ENCODE measurements at places on chromosomes 2 and 18. TPM values are rescaled to one million over a fixed set of nuclear protein-coding genes. Genes with fewer than 3 reads are reported as not detected.

Gene CENPA
- polyA plus RNA-seq, result not detected

Gene RIT2
- not detected for polyA plus RNA-seq

GRCh38 chr2:121764681-121765228, 9.3 kb downstream of the TSN start:
- DNase-seq, result no peak

DNA sequence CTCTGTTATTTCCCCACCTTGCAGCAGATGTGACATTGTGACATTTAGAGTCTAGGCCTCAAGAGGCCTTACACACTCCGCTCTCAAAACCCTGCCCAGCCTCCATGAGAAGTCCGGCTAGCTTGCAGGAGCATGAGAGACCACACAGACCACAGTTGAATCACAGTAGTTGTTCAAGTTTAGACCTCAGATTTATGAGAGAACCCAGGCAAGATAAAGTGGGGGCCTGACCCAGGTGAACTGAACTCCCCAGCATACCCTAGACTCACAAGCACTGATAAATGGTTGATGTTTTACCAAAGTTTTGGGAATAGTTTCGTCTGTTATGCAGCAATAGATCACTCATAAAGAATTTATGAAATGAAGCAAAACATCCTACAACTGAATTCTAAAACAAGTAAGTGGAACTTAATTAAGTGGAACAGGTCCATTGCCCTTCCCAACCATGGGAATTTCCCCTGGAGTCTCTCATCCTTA, 4.7 kb upstream of the STAT1 start:
- DNase-seq, result no peak

DNA sequence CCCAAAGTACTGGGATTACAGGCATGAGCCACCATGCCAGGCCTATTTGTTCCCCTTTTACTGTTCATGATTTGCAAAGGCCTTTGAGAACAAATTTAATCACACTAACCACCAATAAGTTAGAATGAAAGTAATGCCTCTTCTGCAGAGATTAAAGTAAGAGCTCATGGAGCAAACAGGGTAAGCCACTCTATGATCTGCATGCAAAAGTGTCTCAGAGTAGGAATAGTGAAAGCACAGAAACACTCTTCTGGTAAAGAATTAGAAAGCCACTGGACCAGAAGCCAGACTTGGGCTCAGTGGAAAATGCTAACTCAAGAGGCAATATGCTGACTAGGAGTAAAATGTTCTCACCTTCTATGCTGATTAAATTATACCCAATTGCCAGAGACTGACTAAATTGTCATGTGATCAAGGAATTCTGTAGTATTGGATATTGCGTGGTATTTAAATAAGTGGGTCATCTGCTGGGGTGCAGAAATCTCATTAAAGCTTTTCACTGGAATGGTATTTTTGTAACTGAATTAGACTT, 235.3 kb upstream of the ERBB4 start:
- no peak for DNase-seq

- no peak for DNase-seq
Observed at GRCh38 chr18:8799001-8799400, 93.6 kb downstream of the MTCL1 start.

DNA sequence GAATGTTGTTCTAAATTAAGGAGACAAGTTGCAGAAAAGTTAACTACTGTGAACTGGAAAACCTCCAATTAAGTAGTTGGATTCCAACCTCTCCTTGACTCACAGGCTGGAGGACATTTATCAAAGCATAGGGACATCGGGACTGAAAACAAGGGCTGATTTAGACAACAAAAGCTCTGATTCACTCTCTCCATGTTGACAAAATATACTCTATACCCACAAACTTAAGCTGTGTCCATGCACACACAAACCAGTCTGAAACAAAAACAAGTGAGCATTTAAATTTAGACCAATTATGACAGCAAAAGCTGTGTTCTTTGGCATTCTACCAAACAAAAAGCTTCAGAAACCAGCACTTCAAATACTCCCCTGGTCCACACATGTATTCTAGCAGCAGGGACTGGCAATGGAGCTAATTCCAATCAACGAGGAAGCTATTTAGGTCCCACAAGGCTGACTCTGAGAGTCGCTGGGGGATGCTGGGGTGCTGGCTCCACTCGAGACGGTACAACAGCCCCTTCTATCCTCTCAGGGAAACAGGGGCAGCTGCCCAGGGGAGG, 71.4 kb downstream of the NXPH2 start:
- DNase-seq, result no peak

DNA sequence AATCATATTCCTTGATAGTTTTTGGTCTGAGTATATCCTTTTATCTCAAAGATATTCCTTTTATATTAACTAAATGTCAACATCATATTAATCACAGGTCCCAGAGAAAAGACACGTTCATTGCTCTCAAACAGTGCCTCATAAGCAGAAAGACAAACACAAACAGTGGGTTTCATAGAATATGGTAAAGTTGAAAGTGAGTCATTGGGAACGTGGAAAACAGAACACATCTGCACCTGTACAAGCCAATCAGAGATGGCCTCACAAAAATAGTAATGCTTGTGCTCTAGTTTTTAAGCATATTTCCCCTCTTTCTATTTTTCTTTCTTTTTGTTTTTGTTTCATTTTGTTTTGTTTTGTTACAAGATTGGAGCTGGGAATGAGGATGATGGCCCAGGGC, 328.4 kb upstream of the MAP2 start:
- DNase-seq, result no peak

Gene CTLA4
- polyA plus RNA-seq, result 2.5 TPM

DNA sequence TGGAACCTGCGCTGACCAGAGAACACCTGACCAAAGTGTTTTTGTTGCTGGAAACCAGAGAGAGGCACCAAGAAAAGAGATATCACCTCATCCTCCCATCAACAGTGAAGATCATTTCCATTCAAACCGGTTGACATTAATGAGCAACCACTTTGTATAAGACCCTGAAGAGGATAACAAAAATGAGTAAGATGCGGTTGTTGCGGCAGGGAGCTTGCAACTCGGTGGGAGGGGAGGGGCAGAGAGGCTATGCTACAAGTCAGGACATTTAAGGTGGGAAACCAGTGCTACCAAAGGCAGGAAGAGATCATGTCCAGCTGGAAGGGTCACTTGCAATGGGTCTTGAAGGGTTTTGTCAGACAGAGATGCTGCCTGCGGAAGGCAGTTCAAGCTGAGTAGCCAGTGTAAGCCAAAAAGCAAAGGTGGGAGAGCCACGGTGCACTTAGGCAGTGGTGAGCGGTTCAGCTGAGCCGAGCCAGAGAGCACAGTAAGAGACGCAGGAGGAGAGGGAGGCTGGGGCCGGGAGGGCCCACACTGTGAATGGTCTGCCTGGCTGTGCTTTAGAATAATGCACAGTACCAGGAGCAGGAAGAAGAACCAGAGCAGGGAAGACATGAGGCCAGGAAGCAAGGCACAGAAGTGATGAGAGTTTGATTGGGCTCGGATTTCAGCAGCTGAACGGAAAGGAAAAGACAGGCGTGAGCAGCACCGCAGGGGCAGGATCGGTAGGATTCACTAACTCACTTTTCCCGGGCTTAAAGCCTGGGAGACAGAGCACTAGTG, 24.4 kb upstream of the DTNB start:
- DNase-seq, result no peak

Gene SATB2
- not detected for polyA plus RNA-seq

Gene SRD5A2
- not detected for polyA plus RNA-seq

DNA sequence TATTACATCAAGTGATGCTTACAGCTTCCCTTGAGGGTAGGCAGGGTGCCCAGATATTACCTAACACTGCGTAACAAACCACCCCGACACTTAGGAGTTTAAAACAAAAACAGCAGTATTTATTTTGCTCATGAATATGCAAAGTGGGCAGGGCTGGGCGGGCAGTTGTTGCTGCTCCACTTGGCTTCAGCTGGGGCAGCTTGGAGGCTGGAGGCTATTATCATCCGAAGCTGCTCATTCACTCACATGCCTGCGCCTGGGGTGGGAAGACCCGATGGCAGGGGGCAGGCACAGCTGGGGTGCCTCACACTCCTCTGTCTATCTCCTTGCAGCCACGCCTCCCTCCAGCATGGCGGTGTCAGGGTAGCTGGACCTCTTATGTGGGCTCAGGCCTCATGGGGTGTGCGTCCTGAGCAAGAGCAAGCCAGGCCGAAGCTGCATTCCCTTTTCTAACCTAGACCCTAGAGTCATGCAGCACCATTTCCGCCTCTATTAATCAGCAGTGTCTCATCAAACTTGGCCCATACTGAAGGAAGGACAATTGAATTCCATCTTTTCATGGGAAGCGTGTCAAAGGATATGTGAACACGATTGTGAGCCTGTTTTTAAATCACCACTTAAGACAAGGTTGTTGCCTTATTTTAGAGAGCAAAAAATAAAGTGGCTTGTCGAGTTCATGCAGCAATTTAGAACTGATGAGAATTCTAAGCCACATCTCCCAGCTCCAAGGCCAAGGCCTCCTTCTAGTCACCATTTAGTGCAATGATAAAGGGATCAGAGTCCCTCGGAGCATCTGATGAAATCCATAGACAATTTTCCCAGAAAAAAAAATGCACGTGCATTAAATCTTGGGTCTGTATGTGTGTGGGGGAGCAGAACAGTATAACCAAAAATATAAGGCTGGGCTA, 54.9 kb downstream of the SDC1 start:
- no peak for DNase-seq

DNA sequence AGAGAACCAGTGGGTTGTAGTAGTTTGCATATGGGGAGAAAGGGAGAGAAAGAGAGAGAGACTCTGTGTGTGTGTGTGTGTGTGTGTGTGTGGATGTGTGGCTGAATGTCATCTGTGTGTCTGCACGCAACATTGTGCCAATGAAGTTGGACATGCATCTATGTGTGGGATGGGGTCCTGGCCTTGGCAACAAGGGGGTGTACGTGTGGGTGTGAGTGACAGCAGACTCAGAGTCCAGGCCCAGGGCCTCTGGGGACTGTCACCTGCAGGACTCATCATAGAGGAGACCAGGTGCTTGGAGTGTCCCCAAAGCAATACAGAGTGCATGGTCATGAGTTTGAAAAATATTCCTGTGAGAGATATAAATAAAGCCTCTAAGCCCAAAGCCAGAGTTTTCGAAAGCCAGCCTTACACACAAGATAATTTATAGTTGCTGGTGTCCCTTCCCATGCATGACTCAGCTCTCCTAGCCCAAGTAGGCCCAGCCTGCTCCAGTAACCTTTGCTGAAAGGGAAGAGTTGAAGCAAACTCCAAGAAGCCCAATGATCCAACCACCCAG, 59.9 kb downstream of the TNP1 start:
- no peak for DNase-seq

GRCh38 chr2:169734169-169734847, 676 bp downstream of the KLHL23 start:
- peak; percentile 1 for DNase-seq

Gene DES
- polyA plus RNA-seq, result not detected

- no peak for DNase-seq
Observed at GRCh38 chr2:215740071-215740470, 273.3 kb downstream of the MREG start.

DNA sequence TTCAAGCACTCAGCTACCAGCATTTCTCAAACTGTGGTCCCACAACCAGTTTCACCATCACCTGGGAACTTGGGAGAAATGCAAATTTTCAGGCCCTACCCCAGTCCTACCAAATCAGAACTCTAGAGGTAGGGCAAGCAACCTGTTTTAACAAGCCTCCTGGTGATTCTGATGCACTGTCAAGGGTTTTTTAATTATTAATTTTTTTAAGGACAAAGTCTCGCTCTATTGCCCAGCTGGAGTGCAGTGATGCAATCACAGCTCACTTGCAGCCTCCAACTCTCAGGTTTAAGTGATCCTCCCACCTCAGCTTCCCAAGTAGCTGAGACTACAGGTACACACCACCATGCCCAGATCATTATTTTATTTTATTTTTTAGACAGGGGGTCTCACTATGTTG, 7.8 kb downstream of the ACMSD start:
- no peak for DNase-seq

Gene PLCL1
- polyA plus RNA-seq, result 13.1 TPM

Gene UGT1A3
- polyA plus RNA-seq, result not detected

Gene CAPN14
- polyA plus RNA-seq, result 0.16 TPM

Gene ABCB11
- not detected for polyA plus RNA-seq

GRCh38 chr2:169659320-169659719, 34.9 kb downstream of the CFAP210 start:
- DNase-seq, result no peak

Gene C2orf80
- not detected for polyA plus RNA-seq

Gene TDRD15
- polyA plus RNA-seq, result not detected

Gene PPP1R1C
- not detected for polyA plus RNA-seq

DNA sequence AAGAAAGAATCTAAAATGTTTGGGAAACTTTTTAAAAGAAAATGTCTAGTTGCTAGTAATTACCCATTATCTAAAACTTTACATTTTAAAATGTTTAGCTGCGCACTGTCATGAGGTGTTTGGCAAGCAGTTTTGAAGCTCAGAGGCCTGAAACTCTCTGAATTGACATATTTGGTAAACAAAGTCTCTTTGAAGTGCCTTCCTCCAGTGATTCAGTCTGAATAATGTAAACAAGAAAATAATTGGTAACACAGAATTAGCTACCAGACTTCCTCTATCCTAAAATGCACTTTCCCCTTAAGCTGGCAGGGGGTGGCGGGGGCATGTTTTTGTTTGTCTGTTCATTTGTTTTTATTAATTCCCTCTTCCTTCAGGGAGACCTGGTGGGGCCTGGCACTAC, 61.4 kb downstream of the WDR75 start:
- no peak for DNase-seq

GRCh38 chr2:205700331-205701132, 18.2 kb downstream of the NRP2 start:
- no peak for DNase-seq

Gene TSPYL6
- not detected for polyA plus RNA-seq

Gene SLC5A7
- polyA plus RNA-seq, result not detected

- no peak for DNase-seq
Observed at GRCh38 chr2:209596262-209596661, 172.4 kb downstream of the MAP2 start.

DNA sequence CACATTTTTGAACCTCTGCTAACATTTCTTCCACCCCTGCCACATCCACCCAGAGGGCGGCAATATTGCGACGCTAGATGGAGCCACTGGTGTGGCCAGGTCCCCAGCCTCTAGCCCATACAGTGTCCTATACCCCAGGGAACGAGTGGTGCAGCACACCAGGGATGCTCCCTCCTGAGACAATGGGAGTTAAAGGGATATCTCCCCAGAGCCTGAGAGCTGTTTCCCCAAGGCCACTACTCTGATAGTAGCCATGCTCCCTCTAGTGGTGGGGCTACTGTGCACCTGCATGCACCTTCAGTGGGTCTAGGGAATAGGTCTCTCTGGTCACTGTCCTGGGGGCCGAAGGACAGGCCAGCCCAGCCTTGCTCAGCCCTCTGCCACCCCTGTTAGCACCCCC, 336.4 kb upstream of the FSHR start:
- DNase-seq, result no peak

Gene FOXD4L1
- polyA plus RNA-seq, result not detected

Gene MRO
- polyA plus RNA-seq, result not detected

DNA sequence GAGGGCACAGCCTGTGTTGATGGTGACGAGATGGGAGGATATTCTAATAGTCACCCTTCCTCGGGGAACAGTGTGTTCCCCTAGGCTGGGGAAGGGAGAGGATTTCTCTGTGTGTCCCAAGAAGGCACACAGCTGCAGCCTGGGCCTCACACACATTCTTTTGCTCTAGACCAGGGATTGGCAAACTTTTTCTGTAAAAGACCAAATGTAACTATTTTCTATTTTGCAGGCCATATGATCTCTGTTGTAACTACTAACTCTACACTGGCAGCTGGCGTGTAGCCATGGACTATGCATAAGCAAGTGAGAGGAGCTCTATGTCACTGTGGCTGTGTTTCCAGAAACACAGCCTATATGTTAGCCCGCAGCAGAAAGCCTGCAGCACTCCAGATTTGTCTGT, 65.8 kb downstream of the ARHGAP28 start:
- no peak for DNase-seq

Gene CTAGE1
- not detected for polyA plus RNA-seq

Measured in naive thymus-derived CD4-positive, alpha-beta T cell (primary cell).